ENCODE measurements at places on chromosomes 6 and 20.

DNA sequence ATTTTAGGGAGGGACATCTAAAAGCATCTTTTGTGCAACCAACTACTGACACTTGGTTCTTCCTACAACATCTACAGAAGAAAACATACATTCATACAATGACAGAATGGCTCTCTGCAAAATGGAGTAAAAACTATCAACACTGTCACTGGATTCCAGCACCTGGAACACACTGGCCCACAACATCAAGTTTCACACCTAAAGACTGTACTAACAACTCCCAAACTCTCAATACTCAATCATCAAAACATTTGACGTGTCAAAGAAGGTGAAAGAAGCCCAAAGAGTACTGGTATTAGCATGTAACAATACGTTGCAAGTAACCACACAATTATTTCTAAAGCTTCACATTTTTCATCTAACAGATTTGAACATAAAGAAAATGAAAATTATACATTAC lies 2.1 kb downstream of the CPNE1 start:
- no peak for DNase-seq

GRCh38 chr6:28142446-28142845 lies 763 bp downstream of the ZKSCAN8 start:
- no peak for DNase-seq

DNA sequence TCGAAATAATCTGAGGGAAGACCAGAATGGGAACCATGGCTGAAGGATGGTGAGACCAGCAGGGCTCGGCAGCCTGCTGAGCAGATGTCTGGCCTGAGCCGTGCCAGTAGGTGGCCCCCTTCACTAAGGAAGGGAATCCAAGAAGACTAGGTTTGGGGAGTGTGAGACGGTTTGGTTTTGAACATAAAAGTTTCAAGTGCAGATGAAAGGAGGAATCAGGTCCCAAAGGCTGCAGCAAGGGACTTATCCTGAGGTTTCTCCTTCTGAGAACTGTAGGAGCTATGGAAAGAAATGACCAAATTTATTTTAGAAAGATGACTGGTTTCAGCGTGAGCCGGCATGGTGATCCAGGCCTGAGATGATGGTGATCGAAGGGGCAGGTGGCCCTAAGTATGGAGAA lies 4.6 kb upstream of the OSER1 start:
- DNase-seq, result peak; percentile 49

DNA sequence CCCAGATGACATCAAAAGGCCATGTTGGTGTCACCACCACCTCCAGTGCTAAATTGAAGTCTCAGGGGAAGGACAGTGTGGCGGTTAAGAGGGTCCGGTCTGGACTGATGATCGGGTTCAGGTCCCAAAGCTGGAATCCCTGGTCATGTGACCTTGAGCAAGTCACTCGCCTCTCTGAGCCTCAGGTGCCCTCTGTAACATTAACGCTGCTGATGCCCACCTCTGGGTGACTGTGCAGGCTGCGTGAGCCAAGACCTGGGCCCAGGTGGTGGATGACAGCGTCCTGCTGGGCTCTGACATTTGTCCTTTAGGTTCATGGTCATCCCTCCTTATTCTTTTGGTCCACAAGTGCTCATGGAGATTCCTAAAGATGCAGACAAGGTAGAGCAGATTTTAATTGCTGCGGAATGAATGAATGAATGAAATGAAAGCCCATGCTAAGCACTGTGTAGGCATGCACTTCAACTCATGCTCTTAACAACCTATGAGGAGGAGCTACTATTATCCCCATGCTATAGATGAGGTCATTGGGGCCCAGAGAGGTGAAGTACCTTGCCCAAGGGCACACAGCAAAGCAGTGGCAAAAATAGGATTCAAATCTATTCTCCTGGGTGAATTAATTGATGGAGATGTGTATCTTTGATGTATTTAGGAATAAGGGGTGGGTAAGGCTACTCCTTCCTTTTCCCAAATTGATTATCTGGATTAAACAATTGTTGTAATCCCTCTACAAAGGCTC lies 649 bp upstream of the BPIFB1 start:
- no peak for DNase-seq

DNA sequence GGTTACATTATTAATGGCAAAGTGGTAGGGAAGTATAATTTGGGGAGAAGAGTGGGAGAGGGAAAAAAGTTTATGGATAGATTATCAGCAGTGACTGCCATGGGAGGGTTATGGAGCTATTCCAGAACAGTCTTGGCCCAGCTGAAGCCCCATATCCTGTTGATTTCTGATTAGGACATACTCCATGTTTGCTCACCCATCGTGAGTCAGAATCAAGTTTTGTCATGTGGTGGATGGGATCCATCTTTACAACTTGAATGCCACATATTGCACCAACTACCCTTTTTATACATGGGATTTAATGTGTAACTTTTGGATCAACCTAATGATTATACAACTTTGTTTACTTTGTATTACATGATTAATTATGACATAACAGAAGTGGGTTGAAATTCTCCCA lies 217.0 kb downstream of the HAO1 start:
- no peak for DNase-seq

DNA sequence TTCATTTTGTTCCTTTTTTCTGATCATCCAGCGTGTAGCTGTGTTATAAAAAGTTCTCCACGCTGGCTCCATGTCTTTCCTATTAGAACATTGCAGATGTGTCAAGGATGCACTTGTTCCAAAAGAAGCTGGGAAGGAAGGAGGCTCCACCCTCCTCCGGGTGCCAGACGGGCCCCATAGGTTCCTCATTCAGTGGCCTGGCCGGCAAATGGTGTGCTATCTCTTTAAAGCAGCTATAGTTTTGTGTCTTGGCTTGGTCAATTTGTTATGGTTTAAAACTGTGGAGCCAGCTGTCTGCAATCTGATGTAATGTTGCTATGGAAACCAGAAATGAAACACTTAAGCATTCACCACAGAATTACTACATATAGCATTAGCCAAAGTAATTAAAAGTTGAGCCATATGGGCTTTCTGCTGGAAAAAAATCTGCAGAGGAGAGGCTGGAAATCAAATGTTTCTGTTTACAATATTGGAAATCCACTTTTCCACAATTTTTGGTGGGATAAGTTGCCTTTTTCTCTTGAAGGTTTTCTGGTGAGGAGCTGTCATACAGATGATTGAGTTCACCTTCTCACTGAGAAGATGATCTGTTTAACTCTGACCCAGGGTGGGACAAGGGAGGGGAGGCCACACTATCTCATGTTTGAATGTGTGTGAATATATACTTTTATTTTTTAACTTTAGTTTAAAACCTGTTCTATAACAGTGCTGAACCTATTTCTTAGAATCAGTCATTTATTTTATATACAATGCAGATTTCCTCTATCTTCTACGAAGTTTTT lies 167.4 kb downstream of the SASH1 start:
- DNase-seq, result no peak

GRCh38 chr6:16684896-16685554 lies 76.2 kb downstream of the ATXN1 start:
- no peak for DNase-seq

DNA sequence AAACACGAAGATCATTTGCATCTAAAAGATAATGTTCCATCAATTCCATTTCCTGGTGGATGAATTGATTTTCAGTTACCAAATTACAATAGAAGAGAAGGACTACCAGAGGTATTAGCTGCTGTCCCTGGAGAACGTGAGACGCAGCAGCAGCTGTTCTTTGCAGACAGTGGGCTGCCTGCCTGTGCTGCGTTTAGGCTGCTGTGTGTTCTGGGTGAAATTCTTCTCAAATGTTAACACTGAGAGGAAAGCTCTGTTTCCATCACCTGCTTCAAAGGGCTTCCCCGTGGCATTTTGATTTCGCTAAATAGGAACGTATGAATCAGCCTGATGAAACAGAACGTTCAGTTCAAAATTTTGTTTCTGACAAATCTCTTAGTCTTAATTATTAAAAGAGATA lies 362.2 kb downstream of the C6orf118 start:
- no peak for DNase-seq

- DNase-seq, result no peak
Measured at GRCh38 chr6:128518434-128519131, 1.8 kb downstream of the PTPRK start.

- DNase-seq, result no peak
Measured at GRCh38 chr6:98039904-98040607, 757.0 kb upstream of the MMS22L start.

GRCh38 chr6:156978948-156979347 lies 201.8 kb downstream of the ARID1B start:
- DNase-seq, result no peak

DNA sequence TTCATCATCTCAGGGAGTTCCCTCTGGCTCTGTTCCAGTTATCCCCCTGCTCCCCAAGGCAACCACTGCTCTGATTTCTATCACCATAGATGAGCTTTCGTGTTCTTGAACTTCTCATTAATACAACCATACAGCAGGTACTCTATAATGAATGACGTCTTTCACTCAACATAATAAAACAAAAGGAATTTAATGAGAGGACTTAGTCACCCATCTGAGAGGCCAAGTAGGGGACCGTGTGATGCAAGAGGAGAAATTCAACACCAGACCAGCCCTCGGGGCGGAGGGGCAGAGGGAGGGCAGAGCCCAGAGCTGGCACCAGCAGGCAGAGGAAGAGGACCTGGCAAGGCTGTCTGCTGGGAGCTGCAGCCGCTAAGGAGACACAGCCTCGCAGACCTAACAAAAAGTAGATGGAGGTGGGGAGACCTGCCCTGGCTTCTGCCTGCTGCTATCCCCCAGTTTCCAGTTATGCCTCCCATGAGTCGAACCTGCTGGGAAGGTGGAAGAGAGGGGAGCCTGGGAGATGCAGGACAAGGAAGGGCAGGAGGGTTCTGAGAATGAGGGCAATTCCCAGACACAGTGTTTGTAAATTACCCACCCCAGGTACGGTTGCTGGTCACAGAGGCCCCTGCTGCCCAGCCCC lies 13.8 kb downstream of the CCN5 start:
- DNase-seq, result no peak

DNA sequence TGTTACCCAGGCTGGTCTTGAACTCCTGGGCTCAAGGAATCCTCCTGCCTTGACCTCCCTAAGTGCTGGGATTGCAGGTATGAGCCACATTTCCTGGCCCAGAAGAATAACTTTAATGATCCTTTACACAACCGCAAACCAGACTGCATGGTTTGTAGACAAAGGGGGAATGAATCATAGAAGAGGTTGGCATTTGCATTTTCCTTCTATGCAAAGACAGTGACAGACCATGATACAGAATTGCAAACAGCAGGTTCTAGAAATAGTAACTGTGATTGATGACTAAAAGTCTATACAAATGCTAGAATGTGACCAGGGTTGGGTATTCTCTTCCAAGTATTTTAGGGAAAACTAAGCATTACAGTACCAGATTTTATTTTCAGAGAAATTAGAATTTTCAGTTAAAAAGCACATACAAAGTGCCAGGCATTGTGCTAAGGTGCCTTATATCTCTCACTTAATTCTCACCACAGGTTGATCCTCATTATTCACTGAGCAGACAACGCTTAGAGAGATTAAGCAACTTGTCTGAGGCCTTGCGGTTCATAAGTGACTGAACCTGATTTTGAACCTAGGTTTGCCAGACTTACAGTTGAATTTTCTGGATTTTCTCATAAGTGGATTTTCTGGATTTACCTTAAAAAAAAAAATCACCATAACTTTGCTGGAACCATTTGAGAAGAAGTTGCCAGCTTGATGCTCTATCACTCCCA lies 146.6 kb downstream of the ZFAND3 start:
- no peak for DNase-seq

DNA sequence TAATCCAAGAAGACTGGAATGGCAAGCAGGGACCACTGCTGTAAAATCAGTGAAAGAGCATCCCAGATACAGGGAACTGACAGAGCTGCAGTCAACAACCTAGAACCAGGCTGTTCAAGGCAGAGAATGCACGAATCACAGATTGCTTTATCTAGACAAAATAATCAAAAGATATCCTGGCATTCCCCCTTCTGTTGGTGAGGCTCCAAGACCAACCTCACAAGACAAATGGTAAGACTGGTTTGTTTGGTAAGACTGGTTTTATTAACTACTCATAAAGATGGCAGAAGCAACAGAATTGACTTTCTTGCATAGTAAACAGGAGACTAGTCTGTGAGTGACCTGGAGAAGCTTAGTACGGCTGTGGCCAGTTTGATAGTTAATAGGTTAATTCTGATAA lies 88.8 kb upstream of the AHI1 start:
- no peak for DNase-seq

Measured in HuH-7.5 (cell line).